ENCODE measurements at places on chromosomes 16 and 17.

- DNase-seq: no peak
These were observed 51.2 kb upstream of the CHMP6 start for GRCh38 chr17:80940171-80941123.

DNA sequence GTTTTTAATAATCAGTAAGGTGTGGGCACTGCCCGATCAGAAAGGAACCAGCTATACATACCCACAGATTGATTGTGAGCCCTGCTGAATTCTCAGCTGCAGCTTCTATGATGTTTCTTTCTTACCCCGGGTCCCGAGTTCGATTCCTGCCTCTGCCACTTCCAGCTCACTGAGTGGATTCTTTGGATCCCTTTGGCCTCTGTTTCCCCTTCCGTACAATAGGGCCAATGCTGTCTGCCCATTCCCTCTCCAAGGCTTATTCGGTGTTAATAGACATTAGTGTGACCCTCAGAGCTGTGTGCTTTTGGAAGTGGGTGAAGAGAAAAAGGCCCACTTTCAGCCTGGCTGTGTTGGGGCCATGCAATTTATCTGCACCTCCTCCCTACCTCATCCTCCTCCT, 115.8 kb downstream of the IRX5 start:
- DNase-seq: no peak

DNA sequence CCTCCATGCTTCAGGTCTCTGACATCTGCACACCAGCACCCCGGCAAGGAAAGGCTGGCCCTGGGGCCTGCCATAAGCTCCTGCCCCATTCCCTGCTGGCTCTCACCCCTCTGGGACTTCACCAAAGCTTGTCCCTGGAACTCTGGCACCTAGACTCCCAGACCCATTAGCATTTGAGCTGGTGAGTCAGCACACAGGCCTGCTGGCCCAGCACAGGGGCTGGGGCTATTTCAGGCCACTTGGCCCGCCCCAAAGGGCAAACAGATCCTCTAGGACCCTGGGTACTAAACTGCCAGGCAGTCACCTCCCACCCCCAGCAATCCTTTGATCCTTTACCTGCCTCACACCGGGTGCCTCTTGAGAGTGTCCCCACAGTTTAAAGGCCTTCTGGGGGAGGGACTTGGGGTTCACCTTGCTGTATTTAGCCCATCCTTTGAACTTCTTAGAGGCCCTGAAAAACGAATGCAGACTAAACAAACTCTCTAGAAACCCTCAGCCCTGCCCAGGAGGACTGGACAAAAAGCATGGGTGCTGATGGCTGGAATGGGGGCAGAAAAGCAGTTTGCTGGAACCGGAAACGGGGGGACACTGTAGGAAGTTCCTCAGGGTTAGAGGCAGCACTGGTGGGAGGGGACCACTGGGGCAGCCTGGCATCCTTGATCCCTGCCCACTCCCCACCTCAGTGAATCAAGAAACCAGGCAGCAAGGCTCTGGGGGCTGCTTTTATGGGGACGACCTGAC, 3.2 kb upstream of the SAMD14 start:
- DNase-seq: no peak

GRCh38 chr17:76736349-76737081, 616 bp downstream of the SRSF2 start:
- DNase-seq: no peak

DNA sequence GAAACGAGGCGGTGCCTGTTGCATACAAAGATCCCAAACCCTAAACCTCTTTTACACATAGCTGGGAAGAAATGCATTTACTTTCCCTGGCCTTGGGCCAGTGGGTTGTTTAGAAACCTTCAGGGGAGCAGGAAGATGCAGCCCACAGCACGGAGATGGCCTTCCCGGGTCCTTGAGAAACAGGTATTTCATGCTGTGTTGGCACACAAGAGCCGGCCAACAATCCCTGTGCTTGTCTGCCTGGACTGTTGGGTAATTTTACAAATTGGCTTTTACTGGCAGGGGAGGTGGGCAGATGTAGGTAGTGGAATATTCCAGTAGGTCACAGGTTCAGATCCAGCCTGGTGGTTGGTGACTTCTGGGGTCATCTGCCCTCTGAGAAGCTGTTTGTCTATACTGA, 148.0 kb downstream of the FOXL1 start:
- DNase-seq: no peak

GRCh38 chr16:86914876-86915717, 336.7 kb downstream of the FOXL1 start:
- DNase-seq: no peak

All from C1 segment of cervical spinal cord (tissue), 14 donors.